ENCODE measurements at places on chromosomes 6 and 20. TPM values are rescaled to one million over a fixed set of nuclear protein-coding genes. Genes with fewer than 3 reads are reported as not detected.

Gene NKX2-2
- polyA plus RNA-seq: not detected

DNA sequence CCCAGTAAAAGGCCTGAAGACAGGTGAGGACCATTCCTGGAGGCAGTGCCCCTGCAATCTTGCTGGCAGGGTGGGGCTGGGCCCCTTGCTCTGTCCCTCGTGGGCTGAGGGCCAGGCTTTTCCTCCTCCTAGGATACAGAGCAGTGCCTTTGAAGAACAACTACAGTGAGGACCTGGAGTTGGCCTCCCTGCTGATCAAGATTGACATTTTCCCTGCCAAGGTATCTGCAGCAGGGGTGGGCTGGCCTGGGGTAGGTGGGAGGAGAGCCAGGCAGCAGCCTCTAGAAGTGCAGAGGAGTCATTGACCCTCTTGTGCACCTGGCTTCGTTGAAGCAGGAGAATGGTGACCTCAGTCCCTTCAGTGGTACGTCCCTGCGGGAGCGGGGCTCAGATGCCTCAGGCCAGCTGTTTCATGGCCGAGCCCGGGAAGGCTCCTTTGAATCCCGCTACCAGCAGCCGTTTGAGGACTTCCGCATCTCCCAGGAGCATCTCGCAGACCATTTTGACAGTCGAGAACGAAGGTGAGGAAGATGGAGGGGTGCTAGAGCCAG, 36.5 kb downstream of the PLCG1 start:
- DNase-seq: no peak

- no peak for DNase-seq
Measured at GRCh38 chr6:100220543-100220942, 226.5 kb upstream of the MCHR2 start.

Gene GMPR
- polyA plus RNA-seq: 7.0 TPM

DNA sequence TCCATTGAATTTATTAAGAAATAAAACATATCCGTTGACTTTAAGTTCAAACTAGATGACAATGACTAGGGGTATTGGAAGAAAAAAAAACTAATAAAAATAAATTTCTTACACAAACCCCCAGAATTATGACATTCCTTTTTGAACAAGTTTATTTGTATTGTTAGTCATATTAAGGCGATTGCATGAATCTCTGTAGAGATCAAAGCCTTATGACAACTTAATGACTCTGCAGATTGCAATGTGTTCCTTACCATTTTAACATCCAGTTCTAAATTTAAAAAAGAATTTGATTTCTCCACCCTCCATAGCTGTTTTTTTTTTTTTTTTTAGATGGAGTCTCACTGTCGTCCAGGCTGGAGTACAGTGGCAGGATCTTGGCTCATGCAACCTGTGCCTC, 189.8 kb upstream of the CEP162 start:
- DNase-seq: peak; percentile 20

GRCh38 chr20:6079016-6079415, 25.2 kb upstream of the LRRN4 start:
- DNase-seq: no peak

Gene GLP1R
- not detected for polyA plus RNA-seq

- no peak for DNase-seq
Measured at GRCh38 chr6:42498473-42499128, 46.9 kb upstream of the TRERF1 start.

All from IMR-90 (cell line).